ENCODE measurements at places on chromosomes 1 and 21.

DNA sequence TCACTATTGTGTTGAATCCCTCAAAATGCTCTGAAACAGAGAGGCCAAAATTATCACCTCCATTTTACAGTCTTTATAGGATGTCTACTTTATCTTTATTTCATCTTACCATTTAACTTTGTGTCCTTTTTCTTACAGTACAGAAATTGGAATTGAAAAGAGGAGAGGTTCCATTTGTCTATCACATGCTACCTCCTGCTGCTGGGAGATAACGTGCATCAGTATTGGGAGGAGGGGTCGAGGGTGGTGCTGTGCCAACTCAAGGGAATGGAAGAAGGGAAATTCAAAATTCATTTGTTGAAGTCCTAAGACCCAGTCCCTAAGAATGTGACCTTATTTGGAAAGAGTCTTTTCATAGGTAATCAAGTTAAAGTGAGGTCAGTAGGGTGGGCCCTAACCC is 85.3 kb downstream of the HHIPL2 start:
- DNase-seq = no peak

- DNase-seq = no peak
Measured at GRCh38 chr1:3067301-3067670, 1.7 kb upstream of the PRDM16 start.

DNA sequence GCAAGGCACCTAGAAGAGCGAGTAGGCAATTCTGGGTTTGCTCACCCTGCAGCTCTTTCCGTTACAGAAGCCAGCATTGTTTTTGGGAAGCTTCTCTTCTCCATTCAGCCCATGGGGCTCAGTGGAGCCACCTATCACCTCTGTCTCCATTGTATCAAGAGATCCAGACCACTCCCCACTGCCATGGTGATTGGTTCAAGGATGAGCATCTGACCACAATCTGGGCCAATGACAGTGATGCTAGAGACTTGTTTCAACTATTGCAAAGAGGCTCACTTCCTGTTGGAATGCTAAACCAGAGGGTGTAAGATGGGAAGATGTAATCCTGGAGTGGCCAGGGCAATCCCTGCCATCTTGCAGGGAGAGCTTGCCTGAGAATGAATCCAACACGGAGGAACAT is 6.6 kb downstream of the SPATA21 start:
- no peak for DNase-seq

DNA sequence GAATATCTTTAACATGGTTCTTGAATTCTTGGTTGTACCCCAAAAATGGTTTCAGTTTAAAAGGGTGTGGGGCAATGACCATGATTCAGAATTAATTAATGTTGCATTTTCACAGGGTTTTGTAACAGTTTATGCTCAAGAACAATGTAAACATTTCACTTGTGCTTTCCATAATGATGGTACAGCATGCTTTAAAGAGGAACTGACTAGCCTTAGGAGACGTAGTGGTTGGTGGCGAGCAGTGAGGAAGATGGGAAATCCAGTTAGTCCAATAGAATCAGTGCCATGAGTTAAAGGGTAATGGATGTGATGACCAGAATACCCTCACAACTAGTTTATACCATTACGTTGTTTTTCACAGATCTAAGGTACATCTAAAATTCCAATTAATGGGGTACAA is 138.0 kb downstream of the HS2ST1 start:
- DNase-seq = no peak

- DNase-seq = no peak
Measured at GRCh38 chr1:51345300-51345687, 14.9 kb upstream of the TTC39A start.

DNA sequence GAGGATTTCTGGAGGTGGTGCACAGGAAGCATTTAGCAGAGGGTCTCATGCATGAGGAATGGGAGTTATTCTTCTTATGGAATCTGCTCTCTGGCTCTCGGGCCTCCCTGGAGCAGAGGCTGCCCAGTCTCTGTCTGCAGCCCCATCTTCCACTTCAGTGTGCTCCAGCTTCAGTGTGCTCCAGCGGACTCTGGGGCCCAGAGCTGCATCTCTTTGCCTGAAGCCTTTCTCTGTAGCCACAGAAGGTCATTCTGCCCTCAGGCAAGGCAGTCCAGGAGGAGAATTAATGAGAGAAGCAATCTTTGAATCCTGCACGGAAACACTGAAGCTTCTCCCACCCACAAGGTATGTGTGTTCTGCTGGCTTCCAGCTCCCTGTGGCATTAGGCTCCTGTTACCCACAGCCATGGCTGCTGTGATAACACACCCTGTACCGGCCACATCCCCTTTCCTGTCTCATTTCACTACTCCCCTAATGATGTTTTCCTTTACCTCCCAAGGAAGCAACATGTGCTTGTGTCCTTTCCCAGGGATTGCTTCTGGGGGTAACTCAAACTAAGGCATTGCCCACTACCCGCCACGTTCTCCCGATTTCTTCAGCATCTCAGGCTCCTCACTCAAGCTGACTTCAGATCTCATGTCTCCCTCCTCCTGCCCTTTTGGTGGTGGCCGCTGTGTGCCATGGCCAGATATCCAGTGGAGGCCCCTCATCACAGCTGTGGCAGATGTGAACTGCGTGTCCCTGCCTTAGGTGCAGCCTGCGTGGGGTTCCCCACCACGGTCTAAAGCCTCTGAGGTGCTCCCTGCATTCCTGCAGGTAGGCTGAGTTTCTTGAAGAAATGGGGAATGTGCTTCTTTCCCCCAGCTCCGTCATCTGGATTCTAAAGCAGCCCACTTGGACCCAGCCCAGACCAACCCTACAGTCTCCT is 181.2 kb upstream of the GALNT2 start:
- no peak for DNase-seq

GRCh38 chr1:10785728-10786638 is 10.5 kb downstream of the CASZ1 start:
- no peak for DNase-seq

DNA sequence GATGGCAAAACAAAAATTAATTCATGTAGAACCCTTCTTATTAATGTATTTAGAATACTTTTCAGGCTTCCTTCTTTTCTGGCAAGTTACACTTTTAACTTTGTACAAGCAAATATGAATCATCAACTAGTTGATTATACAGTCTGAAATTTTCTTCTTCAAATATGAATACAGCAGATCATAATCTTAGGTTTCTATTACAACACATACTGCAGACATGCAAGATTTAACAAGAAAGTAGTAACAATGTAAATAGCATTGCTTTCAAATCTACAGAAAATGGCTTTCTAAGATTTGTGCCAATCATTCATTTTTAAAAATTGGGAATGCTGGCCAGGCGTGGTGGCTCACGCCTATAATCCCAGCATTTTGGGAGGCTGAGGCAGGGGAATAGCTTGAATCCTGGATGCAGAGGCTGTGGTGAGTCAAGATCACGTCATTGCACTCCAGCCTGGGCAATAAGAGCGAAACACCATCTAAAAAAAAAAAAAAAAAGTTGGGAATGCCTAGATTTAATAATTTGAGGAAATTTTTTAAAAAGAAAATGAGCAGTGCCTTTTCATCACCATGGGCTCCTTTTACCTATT is 68.4 kb upstream of the DPYD start:
- no peak for DNase-seq

- DNase-seq = no peak
Measured at GRCh38 chr21:42239973-42240372, 21.0 kb downstream of the ABCG1 start.

DNA sequence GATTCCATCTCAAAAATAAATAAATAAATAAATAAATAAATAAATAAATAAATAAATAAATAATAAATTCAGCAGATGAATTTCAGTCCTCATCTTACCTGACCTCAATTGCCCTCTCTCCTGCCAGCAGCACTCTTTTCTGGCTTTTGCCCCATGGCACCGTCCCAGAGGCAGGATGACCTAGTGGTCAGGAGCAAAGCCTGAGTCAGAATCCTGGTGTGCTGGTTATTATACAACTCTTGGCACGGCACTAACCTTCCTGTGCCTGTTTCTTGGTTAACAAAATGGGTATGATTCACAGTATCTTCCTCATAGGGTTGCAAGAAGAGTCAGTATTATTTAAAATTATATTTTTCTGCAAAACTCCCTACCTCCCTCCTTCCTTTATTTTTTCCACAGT is 43.0 kb downstream of the NKAIN1 start:
- DNase-seq = no peak

DNA sequence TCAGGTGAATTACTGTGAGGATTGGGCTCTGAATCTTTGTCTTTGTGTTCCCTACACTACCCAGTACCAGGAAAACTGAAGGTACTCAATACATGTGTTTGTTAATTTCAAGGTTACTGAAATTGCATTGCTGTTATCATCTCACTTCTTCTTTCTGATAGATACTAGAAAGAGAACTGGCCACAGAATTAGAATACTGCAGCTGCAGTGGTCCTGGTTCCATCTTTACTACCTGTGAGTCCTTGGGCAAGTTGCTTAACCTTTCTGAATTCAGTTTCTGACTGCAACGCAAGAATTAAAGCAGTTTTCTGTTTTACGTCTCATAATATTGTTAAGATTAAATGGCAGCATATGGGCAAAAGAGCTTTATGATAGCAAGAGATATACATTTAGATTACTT is 263.5 kb downstream of the LMO4 start:
- no peak for DNase-seq

GRCh38 chr1:58508629-58509028 is 37.9 kb downstream of the OMA1 start:
- DNase-seq = no peak

DNA sequence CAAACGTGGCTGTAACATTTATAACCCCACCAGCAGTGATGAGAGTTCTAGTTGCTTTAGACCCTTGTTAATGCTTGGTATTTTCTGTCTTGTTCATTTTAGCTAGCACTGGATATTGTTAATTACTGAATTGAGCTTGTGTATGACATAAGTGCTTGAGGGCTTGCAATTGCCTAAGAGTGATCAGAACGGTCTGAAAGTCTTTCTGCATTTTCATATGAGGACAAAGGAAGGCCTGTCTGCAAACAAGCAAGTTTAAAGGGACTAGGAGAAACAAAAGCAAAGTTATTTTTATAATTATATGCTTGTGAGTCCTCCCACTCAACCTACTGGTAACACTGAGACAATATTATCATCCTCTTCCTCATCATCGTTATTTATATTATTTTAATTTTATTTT is 305.5 kb upstream of the DUSP10 start:
- no peak for DNase-seq

- no peak for DNase-seq
Measured at GRCh38 chr1:75124510-75124909, 9.7 kb upstream of the LHX8 start.

DNA sequence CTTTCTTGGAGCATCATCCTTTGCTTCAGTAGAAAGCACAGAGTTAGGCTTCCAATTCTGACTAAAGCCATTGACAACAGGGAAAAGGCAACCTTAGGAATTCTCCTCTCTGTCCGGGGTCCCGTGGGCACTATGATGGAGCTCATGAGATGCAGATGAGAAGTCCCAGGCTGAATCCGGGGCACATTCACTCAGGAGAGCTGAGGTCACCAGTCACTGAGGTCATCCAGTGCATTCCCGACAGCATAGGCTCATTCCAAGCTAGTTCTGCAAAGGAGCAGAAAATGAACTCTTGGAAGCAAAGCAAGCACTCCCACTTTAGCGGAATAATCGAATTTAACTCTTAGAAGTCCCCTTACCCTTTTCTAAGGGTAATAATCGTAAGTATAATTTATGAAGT is 6.8 kb downstream of the CR1 start:
- DNase-seq = no peak

DNA sequence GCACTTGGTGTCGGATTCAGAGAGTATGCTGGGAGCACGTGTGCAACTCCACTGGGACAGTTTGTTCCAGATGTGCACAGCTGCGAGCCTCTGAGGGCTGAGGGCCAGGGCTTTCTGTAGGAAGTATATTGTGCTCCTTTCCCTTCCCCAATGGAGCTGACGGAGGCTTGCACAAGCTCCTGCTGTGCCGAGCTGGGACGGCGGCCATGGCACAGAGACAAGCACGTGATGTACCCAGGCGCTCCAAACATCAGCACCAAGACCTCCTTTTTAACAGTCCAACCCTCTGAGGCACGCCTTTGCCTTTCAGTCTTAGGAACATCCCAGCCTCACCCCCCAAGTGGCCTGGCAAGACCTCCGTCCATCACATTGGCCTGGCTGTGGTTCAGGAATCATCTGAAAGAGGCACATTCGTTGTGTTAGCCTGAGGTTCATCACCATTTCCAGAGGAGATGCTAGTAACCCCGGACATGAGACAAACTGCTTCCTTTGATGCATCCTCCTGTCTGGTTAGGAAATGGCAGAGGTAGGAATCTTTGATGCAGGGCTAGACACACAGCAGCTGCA is 339.2 kb upstream of the KAZN start:
- no peak for DNase-seq

DNA sequence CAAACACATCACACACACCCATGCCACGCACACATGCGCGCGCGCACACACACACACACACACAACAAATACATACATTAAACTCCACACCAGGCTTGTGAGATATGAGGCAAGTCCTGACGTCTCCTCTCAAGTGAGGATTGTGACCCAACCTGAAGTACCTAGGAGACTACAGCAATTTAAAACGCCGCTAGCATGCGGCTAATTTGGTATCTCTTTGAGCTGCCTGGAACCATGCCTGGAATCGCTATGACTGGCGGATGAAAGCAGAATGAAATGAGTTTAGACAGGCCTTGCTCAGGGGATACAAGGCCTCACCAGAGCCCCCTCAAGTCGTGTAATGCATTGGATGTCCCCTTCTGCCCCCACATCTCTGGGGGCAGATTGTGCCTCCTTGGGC is 1.6 kb upstream of the RAB7B start:
- no peak for DNase-seq

DNA sequence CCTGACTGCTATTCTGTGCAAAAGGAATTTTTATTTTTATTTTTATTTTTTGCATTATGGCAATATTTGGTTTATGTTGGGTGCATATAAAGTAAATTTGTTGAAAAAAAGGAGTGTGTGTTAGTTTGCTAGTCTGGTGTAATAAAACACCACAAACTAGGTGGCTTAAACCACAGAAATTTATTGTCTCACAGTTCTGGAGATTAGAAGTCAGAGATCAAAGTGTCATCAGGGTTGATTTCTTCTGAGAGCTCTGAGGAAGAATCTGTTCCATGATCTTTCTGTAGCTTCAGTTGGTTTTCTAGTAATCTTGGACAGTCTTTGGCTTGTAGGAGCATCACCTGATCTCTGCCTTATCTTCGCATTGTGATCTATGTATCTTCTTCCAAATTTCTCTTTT is 6.5 kb downstream of the SLC30A7 start:
- no peak for DNase-seq

DNA sequence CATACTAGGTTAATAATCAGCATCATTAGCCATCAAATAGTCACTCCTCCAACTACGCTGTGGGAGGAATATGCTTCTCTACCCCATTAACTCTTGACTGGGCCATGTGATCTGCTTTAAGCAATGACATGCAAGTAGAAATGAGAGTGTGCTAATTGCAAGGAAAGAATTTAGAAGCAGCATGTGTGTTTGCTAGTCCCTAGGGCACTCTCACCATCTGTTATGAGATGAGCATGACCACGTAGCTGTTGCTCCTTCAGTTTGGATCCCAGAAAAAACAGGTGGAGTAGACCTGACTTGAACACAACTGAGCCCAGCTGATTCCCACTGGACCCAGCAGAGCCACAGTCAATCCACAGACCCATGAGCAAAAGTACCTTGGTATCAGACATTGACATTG is 19.7 kb upstream of the RGS7 start:
- no peak for DNase-seq
